Renal cortical epithelial cell (primary cell): ENCODE measurements at places on chromosomes 3 and 15. TPM values are rescaled to one million over a fixed set of nuclear protein-coding genes. Genes with fewer than 3 reads are reported as not detected.
A peak's percentile ranks its signal among the peaks of the same experiment; 100 is the strongest.

- DNase-seq: peak; percentile 5
These were observed 11.6 kb upstream of the ACAN start for GRCh38 chr15:88791637-88792036.

DNA sequence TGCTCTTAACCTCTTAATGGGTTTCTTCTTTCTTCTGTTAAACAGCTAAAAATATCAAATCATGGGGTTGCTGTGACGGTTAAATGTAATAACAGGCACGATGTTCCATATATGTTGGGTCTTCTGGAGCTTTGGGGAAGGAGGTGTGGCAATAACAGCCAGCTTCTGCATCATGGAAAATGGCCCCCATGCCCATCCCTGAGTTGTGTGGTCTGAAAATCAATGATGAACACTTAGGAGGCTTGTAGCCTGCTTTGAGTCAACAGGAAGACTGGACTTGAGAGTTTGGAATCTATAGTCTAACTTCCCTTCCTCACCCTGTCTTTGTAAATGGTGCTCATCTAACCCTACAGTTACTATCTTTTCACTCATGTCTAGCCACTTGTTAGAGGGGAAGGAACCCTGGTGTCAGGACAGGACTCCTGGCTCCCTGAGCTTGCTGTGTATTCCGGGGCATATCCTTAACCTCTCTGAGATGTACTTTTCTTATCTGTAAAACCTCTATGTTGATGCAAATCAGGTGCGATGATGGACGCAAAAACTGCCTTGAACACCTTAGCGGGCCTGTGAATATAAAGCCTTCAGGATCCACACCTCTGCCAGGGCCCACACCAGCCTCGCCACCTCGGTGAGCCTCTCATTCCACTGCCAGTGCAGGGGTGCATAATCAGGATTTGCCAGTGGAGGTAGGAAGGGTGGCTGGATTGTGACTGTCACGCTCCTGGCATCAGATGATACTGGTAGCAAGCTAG, 27.5 kb downstream of the SMAD3 start:
- DNase-seq: no peak

The CCDC191 gene
- 1.6 and 6.4 TPM in 2 replicates for total RNA-seq

DNA sequence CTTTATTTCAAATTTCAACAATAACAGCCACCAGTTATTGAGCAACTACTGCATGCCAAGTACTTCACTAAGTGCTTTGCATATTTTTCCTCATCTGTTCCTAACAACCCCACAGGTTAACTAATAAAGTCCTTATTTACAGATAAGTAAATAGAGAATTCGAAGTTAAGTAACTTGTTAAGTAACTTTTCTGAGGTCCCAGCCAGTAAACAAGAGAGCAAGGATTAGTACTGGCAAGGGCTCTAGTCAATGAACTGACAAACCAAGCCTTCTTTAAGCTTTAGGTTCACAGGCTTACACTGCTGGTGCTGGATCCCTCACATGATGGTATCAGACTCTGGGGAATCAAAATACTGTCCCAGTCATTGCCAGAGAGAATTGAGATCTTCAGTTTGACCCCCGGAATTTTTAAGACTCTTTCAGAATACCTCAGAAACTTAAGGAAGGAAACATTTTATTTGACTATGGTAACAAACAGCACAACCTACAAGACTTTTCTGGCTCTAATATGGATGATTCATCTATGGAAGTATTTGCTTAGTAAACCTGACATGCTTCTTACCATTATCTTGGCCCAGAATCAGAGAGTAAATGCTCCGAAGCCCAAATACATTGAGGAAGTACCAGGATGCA, 16.5 kb downstream of the EMC3 start:
- DNase-seq: peak; percentile 74
